ENCODE measurements at places on chromosomes 6 and 20. TPM values are rescaled to one million over a fixed set of nuclear protein-coding genes. Genes with fewer than 3 reads are reported as not detected.

The ARMC12 gene
- 0.66 TPM for total RNA-seq

The C4B gene
- total RNA-seq, result 4.2 TPM

The MOCS1 gene
- 0.37 TPM for total RNA-seq

The FABP7 gene
- total RNA-seq, result not detected

The TNFRSF6B gene
- total RNA-seq, result not detected

The RIPPLY2 gene
- total RNA-seq, result not detected

The CEP250 gene
- 74.1 TPM for total RNA-seq

The RUNX2 gene
- 12.7 TPM for total RNA-seq

The SULF2 gene
- 0.71 TPM for total RNA-seq

The MMP24 gene
- total RNA-seq, result 0.12 TPM

The CLPSL1 gene
- not detected for total RNA-seq

The TMC2 gene
- total RNA-seq, result not detected

The DEFB124 gene
- not detected for total RNA-seq

The EPPIN gene
- total RNA-seq, result not detected

The TRIM15 gene
- 0.76 TPM for total RNA-seq

The ANKRD66 gene
- total RNA-seq, result not detected

The TSPYL1 gene
- 43.5 TPM for total RNA-seq

The RCAN2 gene
- 6.4 TPM for total RNA-seq

The PGC gene
- total RNA-seq, result not detected

The PRRT1 gene
- total RNA-seq, result 0.32 TPM

The EDN3 gene
- not detected for total RNA-seq

Measured in T-helper 1 cell treated with Interleukin-12 subunit alpha and Interleukin-12 subunit beta and Interleukin-4 antibody, amounts not matched to agents 30 ng/mL and 1 ng/mL, for 36 hours (primary cell).